ENCODE measurements at places on chromosomes 2 and 18. TPM values are rescaled to one million over a fixed set of nuclear protein-coding genes. Genes with fewer than 3 reads are reported as not detected.

The GKN1 gene
- not detected for total RNA-seq

The OR6B3 gene
- total RNA-seq = not detected

DNA sequence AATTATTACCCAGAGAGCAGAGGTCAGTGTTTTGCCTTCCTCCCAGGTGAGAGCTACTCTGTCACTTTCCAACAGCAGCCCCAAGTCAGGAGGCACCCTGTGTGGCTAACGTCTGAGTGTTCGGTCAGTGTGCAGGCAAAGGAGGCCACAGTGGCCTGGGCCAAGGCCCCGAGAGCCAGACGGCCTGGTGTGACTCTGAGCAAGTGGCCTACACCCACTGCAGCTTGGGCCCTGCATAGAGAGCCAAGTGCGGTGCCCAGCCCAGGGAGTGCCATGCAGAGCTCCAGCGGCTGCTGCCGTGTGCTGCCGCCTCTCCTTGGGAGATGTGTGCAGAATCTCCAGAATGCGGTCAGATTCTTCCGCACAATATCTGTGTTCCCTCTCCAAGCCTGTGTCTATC is 70.4 kb downstream of the GNAL start:
- DNase-seq = no peak
- H3K4me3 ChIP-seq = no peak overlapping the region
- no peaks in the 10 kb centered on the region for H3K27me3 ChIP-seq

The RAD51AP2 gene
- 0.14 TPM for total RNA-seq

- no peak overlapping the region for H3K4me3 ChIP-seq
- H3K27ac ChIP-seq = peak overlapping the region; percentile 77
- no peak for DNase-seq
- H3K27me3 ChIP-seq = no peaks in the 10 kb centered on the region
Observed at GRCh38 chr2:39468579-39469451, 31.7 kb upstream of the MAP4K3 start.

The FSHR gene
- not detected for total RNA-seq

- no peak overlapping the region for H3K4me3 ChIP-seq
- peaks cover 85% of the 10 kb centered on the region for H3K4me1 ChIP-seq
- H3K27ac ChIP-seq = peak overlapping the region; percentile 77
- no peaks in the 10 kb centered on the region for H3K27me3 ChIP-seq
- DNase-seq = peak; percentile 26
- no peaks in the 10 kb centered on the region for H3K36me3 ChIP-seq
Observed at GRCh38 chr2:40244675-40245074, 207.2 kb downstream of the SLC8A1 start.

GRCh38 chr2:238717084-238717483 is 130.8 kb upstream of the TWIST2 start:
- peaks cover 34% of the 10 kb centered on the region for H3K27me3 ChIP-seq
- no peaks in the 10 kb centered on the region for H3K36me3 ChIP-seq
- no peak overlapping the region for H3K4me3 ChIP-seq
- no peak overlapping the region for H3K27ac ChIP-seq
- DNase-seq = no peak

- H3K27me3 ChIP-seq = no peaks in the 10 kb centered on the region
- DNase-seq = no peak
- H3K4me1 ChIP-seq = no peaks in the 10 kb centered on the region
- no peak overlapping the region for H3K4me3 ChIP-seq
- H3K27ac ChIP-seq = no peak overlapping the region
Observed at GRCh38 chr2:41020358-41020757, 568.5 kb upstream of the SLC8A1 start.

DNA sequence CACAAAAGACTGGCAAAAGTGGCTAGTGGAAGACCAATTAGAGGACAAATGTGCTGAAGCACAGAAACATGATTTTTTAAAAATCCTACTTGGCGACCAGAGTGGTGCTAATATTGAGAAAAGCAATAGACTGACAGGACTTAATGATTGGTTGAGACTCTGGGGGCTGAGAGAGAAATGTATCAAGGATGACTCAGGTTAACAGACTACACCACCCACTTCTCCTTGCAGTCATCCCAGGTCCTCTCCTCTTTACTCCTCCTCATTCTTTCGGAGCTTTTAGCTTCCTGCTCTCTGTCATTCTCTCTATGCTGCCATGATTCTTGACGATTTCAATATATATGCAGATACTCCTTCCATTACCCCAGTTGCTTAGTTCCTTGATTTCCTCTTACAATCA is 54.6 kb upstream of the CYTIP start:
- no peak overlapping the region for H3K27ac ChIP-seq
- no peak overlapping the region for H3K4me3 ChIP-seq
- H3K27me3 ChIP-seq = no peaks in the 10 kb centered on the region
- DNase-seq = no peak
- H3K4me1 ChIP-seq = no peaks in the 10 kb centered on the region

The TUBA4A gene
- 130 TPM for total RNA-seq

DNA sequence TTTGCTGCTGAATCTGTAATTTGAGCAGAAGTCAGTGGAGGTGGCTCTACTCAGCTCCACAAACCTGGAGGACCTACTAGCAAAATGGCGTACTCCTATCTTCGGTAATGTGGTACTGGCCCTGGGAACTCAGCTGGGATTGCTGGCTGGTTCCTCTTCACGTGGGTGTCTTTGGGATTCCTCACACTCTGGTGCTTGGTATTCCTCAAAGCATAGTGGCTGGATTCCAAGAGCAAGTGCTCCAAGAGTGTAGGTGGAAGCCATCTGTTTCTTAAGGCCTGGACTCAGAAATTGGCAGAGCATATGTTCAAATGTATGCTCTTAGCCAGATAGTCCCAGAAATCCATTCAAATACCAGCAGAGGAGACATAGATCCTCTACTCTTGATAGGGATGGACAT is 281.9 kb upstream of the CDH7 start:
- no peak for DNase-seq
- H3K36me3 ChIP-seq = no peaks in the 10 kb centered on the region
- no peaks in the 10 kb centered on the region for H3K4me1 ChIP-seq
- H3K27me3 ChIP-seq = no peaks in the 10 kb centered on the region
- no peak overlapping the region for H3K27ac ChIP-seq

The PROKR1 gene
- not detected for total RNA-seq

DNA sequence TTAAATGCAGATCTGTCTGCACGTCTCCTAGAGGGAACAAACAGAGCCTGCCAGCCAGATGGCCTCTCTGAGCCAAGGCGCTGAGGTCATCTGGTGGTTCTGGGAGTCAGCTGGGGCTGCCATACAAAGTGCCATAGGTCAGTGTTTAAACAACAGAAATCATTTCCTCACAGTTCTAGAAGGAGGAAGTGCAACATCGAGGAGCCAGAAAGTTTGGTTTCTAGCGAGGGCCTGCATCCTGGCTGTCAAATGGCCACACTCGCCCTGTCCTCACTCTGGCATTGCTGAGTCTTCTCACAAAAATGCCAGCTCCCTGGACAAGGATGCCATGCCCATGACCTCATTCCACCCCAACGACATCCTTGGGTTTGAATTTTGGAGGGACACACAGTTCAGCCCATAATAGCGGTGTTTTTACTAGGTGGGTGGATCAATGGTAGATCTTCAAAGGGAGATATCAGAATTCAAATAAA is 59.6 kb downstream of the MYT1L start:
- H3K4me1 ChIP-seq = peaks cover 17% of the 10 kb centered on the region
- DNase-seq = peak; percentile 44
- no peak overlapping the region for H3K4me3 ChIP-seq
- H3K27me3 ChIP-seq = peaks cover 5% of the 10 kb centered on the region

GRCh38 chr18:32200766-32201165 is 10.9 kb downstream of the MEP1B start:
- no peaks in the 10 kb centered on the region for H3K36me3 ChIP-seq
- no peaks in the 10 kb centered on the region for H3K4me1 ChIP-seq
- H3K27me3 ChIP-seq = no peaks in the 10 kb centered on the region
- no peak overlapping the region for H3K27ac ChIP-seq

GRCh38 chr18:43108882-43109281 is 6.6 kb downstream of the RIT2 start:
- H3K36me3 ChIP-seq = no peaks in the 10 kb centered on the region
- H3K4me1 ChIP-seq = no peaks in the 10 kb centered on the region
- no peak overlapping the region for H3K4me3 ChIP-seq
- no peaks in the 10 kb centered on the region for H3K27me3 ChIP-seq
- H3K27ac ChIP-seq = no peak overlapping the region
- no peak for DNase-seq

- H3K27me3 ChIP-seq = no peaks in the 10 kb centered on the region
- peaks cover 51% of the 10 kb centered on the region for H3K4me1 ChIP-seq
- H3K4me3 ChIP-seq = peak overlapping the region; percentile 86
- H3K36me3 ChIP-seq = peaks cover 59% of the 10 kb centered on the region
Observed at GRCh38 chr2:27664154-27664574, 475 bp downstream of the SLC4A1AP start.

The ASB18 gene
- total RNA-seq = 11.3 TPM

The ACTG2 gene
- total RNA-seq = 1.6 TPM

The ABCG5 gene
- total RNA-seq = not detected

- H3K36me3 ChIP-seq = no peaks in the 10 kb centered on the region
- no peak overlapping the region for H3K4me3 ChIP-seq
- DNase-seq = no peak
- no peaks in the 10 kb centered on the region for H3K4me1 ChIP-seq
- no peak overlapping the region for H3K27ac ChIP-seq
Observed at GRCh38 chr2:134603966-134604365, 114.8 kb downstream of the TMEM163 start.

DNA sequence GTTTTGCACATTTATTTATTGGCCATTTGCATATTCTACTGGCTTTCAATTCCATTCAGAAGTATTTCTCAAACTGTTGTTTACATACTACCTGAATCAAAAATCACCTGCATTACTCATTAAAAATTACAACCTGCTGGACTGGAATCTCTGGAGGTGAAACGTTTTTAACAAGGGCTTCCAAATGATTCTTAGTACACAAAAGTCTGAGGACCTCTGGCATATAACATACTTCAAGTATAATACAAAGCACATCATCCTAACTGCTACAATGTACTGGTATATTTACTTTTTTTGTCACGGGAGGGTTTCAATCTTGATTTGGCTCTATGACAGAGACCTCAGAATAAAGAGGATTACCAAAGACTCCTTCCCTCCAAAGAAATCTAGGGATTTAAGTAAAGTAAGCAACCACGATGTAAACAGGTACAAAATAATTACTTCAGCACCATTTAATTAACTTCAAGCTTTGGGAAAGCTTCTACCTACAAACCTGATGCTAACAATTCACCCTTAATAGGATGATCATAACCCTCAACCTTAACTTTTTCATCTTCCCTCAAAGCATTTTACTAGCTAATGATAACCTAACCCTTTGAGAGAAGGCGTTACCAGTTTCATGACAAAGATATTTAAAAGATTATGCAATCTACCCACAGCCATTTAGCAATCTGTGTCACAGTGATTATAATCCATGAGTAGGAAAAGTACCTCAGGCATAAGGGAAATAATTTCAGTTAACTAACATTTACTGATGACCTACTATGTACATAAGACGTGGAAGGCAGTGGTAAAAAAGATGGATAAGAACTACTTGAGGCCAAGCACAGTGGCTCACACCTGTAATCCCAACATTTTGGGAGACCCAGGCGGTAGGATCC is 24.7 kb downstream of the ATAD2B start:
- H3K27ac ChIP-seq = no peak overlapping the region
- DNase-seq = no peak
- H3K4me1 ChIP-seq = peaks cover 42% of the 10 kb centered on the region
- H3K36me3 ChIP-seq = no peaks in the 10 kb centered on the region
- no peaks in the 10 kb centered on the region for H3K27me3 ChIP-seq

The TDRD15 gene
- not detected for total RNA-seq

DNA sequence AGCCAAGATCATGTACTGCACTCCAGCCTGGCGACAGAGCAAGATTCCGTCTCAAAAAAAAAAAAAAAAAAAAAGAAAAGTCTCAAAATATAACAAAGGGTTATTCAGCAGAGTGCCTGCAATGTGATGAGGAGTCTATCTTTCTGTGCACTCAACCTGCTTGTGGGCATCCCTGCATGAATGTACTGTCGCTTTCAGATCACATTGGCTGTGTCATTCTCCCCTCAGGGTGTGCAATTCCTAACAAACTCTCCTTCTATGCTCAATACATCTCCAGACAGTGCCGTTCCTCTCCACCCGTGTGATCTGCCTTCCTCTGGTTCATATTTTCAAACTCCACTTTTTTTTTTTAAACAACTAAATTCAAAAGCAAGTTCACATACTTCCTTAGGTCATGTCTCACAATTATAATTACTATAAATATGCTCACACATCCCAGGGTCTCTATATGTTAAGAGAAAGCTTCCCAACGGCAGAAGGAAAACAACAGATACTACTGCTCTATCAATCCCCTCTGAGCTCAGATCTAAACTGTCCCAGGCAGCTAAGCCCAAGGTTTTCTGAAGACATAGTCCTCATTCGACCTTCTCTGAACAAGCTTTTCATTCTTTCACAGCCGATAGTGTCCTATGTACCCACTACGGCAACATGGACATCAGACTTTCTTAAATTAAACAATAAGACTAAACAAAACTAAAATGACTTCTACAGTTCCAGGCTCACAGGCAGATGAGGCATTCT is 35.2 kb downstream of the PTMA start:
- H3K27ac ChIP-seq = no peak overlapping the region
- peaks cover 9% of the 10 kb centered on the region for H3K4me1 ChIP-seq
- no peak for DNase-seq
- H3K4me3 ChIP-seq = no peak overlapping the region
- no peaks in the 10 kb centered on the region for H3K27me3 ChIP-seq

DNA sequence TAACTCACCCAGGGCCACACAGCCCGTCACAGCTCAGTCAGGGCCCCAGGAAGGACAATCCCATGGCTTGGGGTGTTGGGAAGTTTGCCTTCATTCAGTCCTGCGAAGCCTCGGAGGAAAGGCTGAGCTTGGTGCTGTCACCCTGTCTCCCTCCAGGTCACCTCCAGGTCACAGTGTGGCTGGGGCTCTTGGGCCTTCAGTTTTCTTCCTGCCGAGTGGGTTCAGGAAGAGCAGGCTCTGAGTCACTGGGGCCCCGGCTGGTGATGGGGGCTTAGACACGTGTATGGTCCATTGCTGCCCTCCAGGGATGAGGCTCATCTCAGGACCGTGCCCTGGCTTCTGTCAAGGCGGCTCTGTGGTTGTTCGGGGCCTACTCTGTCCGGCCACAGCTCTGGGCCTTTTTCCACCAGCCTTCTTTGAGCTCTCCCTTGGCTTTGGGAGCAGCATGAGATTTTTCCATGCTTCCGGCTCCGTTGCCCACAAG is 118.6 kb downstream of the INHBB start:
- peaks cover 22% of the 10 kb centered on the region for H3K4me1 ChIP-seq
- no peak overlapping the region for H3K27ac ChIP-seq
- no peak overlapping the region for H3K4me3 ChIP-seq
- DNase-seq = no peak
- no peaks in the 10 kb centered on the region for H3K36me3 ChIP-seq

The RAX gene
- total RNA-seq = not detected

The TMEM247 gene
- not detected for total RNA-seq

GRCh38 chr2:1136846-1137245 is 186.2 kb downstream of the SNTG2 start:
- H3K27me3 ChIP-seq = peaks cover 30% of the 10 kb centered on the region
- DNase-seq = no peak
- H3K4me3 ChIP-seq = no peak overlapping the region
- H3K36me3 ChIP-seq = no peaks in the 10 kb centered on the region
- H3K4me1 ChIP-seq = peaks cover 9% of the 10 kb centered on the region

The TM4SF20 gene
- total RNA-seq = not detected

The CACNB4 gene
- total RNA-seq = 0.25 TPM

The FBXO41 gene
- 0.55 TPM for total RNA-seq
